ENCODE measurements at places on chromosomes 11 and 22. TPM values are rescaled to one million over a fixed set of nuclear protein-coding genes. Genes with fewer than 3 reads are reported as not detected.

- no peak for DNase-seq
Measured at GRCh38 chr22:19143967-19144400, 467 bp downstream of the ESS2 start.

DNA sequence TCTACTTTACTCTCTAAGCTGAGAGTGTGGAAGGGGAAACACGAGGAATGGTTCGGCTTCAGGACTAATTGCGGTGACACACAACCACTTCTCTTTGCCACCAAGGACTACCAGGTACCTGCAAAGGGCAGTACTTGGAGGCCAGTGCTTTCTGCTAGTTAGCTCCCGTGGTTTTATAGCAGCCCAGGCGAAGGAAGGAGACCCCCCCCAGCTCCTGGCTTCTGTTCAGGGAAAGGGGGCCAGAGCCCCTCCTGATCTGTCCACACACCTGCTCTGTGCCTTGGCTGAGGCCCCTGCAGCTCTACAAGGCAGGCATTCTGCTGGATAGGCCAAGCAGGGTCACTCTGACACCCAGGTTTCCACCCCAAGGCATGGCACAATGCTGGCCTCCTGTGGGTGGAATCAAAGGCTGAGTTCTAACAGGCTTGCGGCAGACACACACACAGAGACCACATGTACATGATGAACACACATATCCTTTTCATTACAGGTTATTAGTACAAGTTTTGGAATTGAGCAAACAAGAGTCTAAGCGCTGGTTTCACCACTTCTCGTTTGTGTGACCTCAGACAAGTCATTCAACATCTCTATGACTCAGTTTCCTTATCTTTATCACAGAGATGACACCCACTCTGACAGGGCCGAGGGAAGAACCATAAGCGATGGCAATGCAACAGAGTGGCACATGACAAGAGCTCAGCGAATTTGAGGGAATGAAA is 7.5 kb downstream of the SERPIND1 start:
- no peak for DNase-seq

GRCh38 chr11:130122141-130122575 is 37.4 kb upstream of the ST14 start:
- DNase-seq = no peak

DNA sequence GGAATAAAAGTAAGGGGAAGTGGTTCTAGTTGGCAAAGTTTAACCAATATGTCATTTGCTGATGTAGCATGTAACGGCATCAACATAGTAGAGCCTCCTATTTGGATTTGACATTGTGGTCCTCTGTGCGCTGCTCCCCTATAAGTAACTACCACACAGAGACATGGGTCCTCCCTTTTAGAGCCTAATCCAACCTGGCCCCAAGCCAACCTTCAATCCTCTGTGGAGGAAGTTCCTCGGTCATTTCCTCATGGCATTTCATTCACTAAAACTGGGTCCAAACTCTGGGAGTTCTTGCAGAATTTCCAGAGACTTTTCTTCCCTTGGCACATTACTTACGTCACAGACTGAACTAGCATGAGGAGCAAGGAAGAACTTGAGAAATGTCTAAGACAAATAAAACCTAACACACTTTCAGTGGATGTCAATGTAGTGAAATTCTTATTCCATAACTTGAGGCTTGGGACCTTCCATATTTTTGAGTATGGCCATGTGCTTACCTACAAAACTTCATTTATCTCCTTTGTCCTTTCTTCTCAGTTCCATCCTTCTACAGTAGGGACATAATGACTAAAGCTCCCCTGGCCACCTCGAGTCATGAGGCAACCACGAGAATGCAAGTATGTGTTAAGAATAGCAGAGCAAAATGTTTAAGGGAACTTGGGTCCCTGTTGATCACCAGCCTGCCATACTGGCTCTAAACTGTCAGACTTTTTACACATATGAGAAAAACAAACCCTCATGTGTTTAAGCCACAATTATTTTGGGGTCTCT is 34.7 kb downstream of the MMP20 start:
- DNase-seq = no peak

- DNase-seq = no peak
Measured at GRCh38 chr11:13338019-13338426, 60.4 kb downstream of the BMAL1 start.

Gene PRAME
- not detected for polyA plus RNA-seq

Gene DGCR6
- 80.0 TPM for polyA plus RNA-seq

Gene SHANK2
- polyA plus RNA-seq = 1.3 TPM

DNA sequence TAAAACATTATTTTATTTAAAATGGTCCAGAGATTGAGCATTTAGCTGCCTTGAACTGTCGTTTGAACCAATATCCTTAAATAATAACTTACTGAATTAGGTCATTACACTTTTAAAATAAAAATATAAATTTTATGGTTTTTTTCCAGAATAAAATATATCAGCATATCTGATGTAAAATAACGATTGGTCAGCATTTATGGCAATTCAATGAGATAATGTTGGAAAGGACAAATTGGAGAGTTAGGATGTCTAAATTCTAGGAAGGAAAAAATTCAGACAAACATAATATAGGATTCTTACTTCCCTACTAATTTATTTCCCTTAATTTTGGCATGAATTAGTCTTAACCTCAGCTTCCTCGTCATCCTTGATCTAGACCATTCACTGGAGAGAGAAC is 113.4 kb downstream of the GRIA4 start:
- no peak for DNase-seq

Gene MS4A7
- 6.8 TPM for polyA plus RNA-seq

- no peak for DNase-seq
Measured at GRCh38 chr11:78921509-78921908, 346.8 kb upstream of the NARS2 start.

DNA sequence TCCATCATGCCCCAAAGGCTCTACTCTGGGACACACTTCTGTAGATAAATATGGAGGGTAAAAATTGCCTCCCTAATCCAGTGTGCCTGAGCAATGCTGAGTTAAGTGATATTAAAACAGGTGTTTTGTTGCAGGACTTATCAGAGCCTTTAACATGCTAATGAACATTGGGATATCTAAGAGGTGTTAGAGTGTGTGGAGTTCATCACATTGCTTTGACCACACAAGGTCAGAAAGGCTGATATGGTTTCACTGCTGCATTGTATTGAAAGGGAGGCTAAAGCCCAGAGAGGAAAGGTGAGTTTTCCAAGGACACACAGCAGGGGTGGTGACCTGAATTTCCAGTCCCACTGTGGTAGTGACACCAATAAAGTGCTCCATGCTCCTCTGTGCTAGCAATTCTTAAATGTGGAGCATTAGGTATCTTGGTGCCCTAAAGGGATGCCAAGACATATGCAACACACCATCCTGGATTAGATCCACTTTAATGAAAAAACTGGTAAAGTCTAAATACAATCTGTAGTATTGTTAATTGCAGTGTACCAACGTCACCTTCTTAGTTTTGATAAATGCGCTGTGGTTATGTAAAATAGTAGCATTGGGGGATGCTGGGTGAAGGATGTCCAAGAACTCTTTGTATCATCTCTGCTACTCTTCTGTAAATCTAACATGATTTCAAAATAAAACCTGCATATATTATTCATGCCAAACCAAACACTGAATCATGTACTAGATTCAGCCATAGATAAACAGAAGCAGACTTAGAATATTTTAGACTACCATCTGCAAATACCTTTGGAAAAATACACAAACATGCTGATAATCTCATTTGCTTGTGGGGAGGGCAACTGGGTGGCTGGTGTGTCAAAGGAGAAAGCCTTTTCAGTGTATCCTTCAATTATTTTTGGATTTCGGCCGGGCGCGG is 45.8 kb downstream of the MIAT start:
- no peak for DNase-seq

DNA sequence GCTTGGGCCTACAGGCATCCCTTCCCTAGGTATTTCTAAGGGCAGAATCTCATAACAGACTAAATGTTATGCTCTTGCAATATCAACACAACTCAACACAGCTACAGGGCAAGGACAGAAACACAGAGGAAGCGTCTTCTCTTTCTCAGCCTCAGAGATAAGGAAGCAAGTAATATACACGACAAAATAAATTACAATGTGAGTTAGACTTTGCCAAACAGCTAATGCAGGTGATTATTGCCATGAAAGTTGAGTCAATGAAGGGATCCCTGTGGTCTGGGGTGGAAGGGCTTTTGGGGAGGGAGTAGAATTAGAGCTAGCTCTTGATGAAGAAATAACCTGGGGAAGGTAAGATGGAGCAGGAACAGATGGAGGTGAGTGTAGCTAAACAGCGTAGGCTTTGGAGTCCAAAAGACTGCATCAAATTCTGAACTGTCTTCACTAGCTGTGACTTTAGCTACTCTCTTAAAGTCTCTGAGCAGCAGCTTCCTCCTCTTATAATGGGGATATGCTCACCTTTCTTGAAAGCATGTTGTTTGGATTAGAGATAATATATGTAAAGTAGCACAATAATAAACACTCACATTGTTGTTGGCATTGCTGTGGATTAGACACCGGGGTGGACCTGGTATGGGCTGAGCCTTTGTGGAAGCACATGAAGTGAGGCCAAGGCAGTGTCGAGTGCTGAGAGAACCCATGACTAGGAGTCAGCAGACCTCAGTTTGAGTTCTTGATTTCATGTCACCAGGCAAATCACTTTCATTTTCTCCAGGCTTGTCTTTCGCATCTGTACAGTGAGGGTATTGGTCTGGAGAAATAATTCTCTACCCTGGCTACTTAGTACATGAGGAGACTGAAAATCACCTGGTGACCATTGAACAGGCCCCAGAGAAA is 41.0 kb upstream of the AQP11 start:
- DNase-seq = no peak

Gene RAG2
- polyA plus RNA-seq = 0.19 TPM
